ENCODE measurements at places on chromosomes 5 and 9.

- DNase-seq, result no peak
Measured at GRCh38 chr9:73157811-73158210, 6.1 kb downstream of the ANXA1 start.

GRCh38 chr9:134040781-134041648, 15.7 kb downstream of the BRD3OS start:
- DNase-seq, result no peak

GRCh38 chr5:111748304-111748763, 8.7 kb downstream of the NREP start:
- DNase-seq, result no peak

GRCh38 chr5:143466632-143467031, 63.1 kb upstream of the NR3C1 start:
- DNase-seq, result no peak

- no peak for DNase-seq
Measured at GRCh38 chr5:20368571-20369517, 380.8 kb upstream of the CDH18 start.
